ENCODE measurements at places on chromosomes 13 and 19.

GRCh38 chr13:113327391-113327765 lies 30.3 kb downstream of the LAMP1 start:
- DNase-seq, result no peak

GRCh38 chr19:4068047-4068966 lies 1.6 kb upstream of the ZBTB7A start:
- no peak for DNase-seq

GRCh38 chr19:30135093-30135757 lies 193.2 kb downstream of the URI1 start:
- no peak for DNase-seq

DNA sequence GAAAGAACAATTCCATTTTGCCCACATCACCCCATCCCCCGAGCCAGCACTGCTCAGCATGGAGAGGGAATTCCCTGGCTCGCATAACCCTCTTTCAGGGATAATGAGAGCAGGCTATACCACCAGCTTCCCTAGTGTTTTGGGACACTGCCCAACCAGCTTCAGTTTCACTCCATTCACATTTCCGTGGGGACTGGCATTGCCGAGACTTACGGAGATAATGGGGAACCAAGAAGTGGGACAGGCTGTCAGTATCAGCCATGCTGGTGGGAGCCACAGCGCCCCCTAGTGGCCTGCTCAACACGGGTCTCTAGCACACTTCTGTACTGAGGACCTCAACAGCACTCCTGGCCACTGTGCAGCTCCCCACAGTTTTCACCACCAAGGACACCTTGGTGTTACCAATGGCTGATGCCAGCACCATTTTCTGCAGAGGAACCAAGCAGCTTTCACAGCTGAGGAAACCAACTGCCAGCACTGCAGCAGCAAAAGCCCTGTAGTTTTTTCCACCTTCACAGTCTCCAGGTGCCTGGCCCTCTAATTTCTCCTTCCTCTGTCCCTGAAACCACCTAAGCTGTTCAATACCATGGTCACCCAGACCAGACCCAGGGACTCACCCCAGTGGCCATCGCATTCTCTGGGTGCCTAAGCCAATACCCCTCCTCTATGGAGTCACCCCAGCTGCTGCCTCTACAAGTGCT lies 23.7 kb downstream of the SLC6A16 start:
- peak; percentile 56 for DNase-seq

GRCh38 chr13:41111454-41111853 lies 21.1 kb downstream of the KBTBD6 start:
- no peak for DNase-seq

DNA sequence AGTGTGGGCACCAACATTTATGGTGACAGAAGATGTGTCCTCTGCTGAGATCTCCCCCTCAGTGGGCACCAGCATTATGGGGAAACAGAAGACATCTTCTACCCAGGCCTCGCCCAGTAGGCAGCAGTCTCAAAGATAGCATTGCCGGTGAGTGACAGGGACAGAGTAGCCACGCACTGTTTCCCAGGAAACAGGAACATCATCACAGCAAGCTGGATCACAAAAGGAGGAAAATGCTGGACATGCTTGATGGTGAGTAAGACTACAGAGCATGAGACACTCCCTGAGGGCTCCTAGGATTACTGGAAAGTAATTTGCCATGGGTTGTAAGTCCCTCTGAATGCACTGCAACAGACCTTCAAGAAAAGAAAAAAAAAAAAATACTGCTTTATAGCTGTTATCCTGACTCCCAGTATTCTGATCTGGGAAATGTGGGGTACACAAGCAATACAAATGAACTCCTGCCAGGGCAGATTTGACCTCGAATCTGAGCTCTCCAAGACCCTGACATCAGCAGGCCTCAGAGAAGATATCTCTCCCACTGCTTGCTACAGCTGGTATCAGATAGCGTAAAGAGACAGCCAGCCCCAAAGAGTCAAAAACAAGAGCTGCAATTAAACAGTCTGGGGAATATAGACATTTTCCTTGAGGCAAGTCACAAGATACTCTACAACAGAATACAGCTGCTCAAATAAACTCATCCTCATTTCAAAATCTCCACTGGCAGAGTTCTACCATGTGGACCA lies 180.4 kb downstream of the RBM26 start:
- no peak for DNase-seq

- no peak for DNase-seq
Measured at GRCh38 chr13:85333506-85334020, 465.7 kb downstream of the SLITRK6 start.

- peak; percentile 42 for DNase-seq
Measured at GRCh38 chr13:70310396-70311119, 202.3 kb upstream of the KLHL1 start.

DNA sequence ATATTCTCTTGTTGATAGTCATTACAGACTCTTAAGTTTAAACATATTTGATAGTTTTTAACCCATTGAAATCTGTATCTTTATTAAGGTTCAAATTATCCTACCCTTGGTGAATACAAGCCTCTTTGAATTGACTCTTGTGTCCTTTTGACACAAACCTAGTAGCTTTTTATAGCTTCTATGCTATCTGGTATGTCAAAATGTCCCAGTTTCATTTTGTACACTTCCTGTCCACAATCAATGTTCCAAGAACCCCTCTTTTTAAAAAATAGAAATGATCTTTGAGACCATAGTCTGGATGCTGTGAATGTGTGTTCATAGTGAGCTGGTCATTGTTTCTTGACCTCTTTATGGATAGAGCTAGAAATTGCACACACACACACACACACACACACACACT lies 39.2 kb upstream of the FGF14 start:
- DNase-seq, result no peak

- DNase-seq, result no peak
Measured at GRCh38 chr19:32708457-32708856, 11.1 kb upstream of the TDRD12 start.

DNA sequence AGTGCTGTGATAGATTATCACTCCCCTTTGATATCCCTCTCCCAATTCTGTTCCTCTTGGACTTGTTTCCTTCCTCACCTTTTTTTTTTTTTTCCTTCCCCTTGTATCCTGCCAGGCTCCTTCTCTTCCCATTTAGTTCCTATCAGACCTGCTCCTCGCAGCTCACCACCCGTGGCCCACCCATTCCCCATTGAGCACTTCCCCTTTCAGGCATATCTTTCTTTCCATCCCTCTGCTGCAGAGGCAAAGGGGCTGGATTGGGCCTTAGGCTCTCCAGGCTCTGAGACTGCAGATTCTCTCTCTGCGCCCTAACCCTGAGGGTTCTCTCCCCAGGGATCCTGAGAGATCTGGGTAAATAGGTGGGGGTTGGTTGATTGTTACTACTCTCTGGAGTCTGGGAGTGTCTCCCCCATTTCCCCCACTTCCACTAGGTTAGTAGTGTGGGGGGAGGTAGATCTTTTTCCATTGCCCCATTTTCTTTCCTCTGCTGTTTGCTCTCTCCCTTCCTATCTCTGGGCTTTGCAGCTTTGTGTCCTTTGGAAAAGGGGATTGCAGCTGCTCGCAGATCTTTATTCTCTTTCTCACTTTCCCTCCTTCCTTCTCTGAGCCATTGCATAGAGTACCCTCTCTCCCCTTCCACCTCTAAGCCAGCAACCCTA lies 2.3 kb downstream of the ARHGAP35 start:
- DNase-seq, result no peak

DNA sequence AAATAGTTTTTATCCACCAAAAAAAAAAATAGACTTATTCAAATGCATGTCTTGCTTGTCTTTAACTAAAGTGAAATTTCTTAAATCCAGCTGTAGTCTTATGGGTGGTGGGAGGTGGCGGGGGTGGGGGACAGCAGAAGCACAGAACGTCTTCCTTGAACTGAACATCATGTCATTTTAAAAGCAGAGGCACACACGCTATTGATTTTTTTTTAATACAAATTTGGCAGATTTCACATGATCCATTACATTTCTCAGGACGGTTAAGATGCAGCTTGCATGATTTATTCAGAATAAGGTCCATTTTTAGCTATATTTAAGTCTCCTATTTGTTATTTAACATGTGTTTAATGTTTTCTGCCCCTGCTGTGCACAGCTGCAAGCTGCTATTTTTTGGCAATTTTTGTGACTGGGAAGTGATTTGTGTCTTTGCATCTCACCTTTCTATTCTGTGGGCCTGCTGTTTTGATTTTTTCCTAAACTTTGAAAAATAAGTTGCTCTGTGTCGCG lies 274.0 kb downstream of the TSHZ3 start:
- DNase-seq, result no peak

- no peak for DNase-seq
Measured at GRCh38 chr13:23751195-23751594, 138.0 kb downstream of the MIPEP start.

DNA sequence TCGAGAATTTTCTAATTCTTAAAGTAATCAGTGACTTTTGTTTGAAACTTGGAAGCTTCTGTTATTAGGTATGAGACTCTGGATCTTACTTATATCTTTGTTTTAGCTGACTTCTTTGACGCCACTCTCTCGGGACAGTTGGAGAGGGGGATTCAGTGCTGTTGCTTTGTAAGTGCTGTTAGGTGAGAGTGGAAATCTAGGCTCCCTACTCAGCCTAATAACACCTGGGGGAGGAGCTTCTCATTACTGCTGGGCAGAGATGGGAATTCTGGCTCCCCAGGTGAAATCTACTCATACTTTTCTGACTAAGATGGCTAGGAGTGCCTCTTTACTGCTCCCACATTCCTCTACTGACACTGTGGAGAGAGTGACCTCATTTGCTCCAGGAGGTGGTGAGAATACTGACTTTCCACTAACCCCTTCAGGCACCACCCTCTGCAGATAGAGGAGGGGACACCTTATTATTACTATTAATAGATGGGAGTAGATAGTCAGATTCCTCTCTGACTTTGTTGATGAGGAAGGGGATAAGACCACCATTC lies 324.9 kb upstream of the SPRY2 start:
- DNase-seq, result no peak

GRCh38 chr13:72168126-72168855 lies 301.3 kb upstream of the DACH1 start:
- no peak for DNase-seq

- DNase-seq, result no peak
Measured at GRCh38 chr19:39078436-39079200, 5.5 kb upstream of the ACP7 start.

DNA sequence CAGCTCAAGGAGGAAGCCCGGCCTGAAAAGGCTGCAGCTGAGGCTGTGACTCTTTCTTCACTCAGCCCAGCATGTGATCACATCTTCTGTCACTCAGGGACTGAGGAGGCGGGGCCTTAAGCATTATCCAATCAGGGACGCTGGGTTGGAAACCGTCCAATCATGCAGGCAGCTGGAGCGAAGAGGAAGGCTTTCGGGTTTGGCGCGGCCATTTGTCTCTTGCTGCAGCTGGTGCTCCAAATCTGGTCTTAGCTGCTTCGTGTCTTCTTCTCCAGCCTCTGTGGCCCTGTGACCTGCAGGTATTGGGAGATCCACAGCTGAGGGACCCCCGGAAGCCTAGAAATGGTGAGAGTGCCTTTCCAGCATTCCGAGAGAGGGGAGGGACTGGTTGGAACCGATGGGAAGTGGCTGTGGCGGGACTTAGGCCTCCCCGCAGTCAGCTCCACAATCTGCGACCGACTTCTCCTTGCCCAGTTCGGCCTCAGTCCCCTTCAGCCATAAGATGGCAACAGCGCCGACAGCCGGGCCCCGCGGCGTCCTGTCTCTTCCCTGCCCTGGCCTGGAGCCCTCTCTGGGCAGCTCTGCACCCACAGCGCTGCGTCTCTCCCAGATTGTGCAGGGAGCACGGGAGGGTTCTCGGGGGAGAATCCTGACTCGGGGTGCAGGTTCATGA lies at the start of gene ZNF90:
ZNF90 (plus strand) TSS at position 210 of the 673 bp plus-strand sequence; CDS start at position 343, 133 bp downstream.
- peak; percentile 98 for DNase-seq

- no peak for DNase-seq
Measured at GRCh38 chr19:40954573-40954972, 36.5 kb upstream of the CYP2B6 start.

- no peak for DNase-seq
Measured at GRCh38 chr13:44309794-44310757, 63.5 kb upstream of the SERP2 start.

GRCh38 chr19:776549-776948 lies 20.7 kb upstream of the PTBP1 start:
- DNase-seq, result no peak

Data from NCI-H1105 (cell line).